ENCODE measurements at places on chromosomes 6 and 20.

- no peak for DNase-seq
Observed at GRCh38 chr6:108838101-108838717, 10.0 kb upstream of the ARMC2 start.

- DNase-seq: no peak
Observed at GRCh38 chr20:43658723-43659419, 8.0 kb upstream of the MYBL2 start.

DNA sequence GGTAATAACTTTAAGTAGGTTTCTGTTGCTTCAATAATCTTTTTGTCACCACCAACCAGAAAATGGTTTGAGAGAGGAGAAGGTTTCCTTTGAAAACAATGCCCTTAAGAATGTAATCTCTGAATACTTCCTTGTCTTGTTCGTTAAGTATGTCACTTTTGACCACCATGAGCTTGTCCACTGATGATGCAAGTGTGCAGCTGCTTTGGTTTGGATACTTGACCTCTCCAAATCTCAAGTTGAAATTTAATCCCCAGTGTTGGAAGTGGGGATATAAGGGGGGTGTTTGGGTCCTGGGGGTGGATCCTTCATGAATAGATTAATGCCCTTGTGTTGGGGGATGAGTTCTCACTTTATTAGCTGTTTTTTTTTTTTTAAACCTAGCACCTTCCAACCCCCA is 985.4 kb downstream of the EPHA7 start:
- no peak for DNase-seq

DNA sequence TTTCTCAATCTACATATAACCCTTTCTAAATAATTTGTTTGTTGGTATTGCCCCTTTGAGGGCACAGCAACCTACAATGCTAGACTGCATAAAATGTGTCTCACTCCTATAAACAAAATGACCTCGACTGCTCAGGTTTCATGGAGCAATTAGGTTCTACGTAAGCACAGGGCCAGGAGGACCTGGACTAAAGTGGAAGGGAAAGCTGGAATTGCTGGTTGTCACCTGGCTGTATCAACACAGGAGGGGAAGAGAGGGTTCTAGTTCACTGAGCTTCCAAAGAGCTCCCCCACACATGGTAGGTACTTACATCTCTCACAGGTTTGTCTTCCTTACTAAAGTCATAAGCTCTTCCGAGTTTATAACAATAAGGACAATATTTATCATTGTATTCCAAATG is 51.0 kb downstream of the NCOA6 start:
- DNase-seq: no peak
